NAMALWA (cell line): ENCODE measurements at places on chromosomes 3 and 15.
A peak's percentile ranks its signal among the peaks of the same experiment; 100 is the strongest.

- DNase-seq = no peak
These were observed 25.8 kb upstream of the CNTN3 start for GRCh38 chr3:74640211-74640610.

GRCh38 chr3:122353893-122354401 is 28.9 kb downstream of the CSTA start:
- DNase-seq = no peak

- DNase-seq = no peak
These were observed 876.7 kb downstream of the NAALADL2 start for GRCh38 chr3:175735866-175736265.

DNA sequence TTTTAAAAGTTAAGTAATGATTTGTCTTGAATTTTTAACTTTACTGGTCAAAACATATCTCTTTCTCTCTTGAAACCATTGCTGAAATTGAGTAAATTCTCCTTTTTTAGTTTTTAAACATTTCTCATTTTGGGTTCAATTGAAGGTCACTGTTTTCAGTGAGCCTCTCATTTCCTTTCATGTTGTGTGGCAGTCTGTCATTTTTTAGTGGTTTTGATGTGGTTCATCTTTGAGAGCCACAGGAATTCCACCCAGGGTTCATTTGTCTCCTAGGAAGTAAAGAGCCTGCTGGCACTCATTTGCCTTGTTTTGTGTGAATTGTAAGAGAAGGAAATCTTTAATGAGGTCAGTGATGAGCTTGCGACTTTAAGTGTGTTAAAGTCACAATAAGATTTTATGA is 10.4 kb downstream of the CLDN11 start:
- DNase-seq = no peak

DNA sequence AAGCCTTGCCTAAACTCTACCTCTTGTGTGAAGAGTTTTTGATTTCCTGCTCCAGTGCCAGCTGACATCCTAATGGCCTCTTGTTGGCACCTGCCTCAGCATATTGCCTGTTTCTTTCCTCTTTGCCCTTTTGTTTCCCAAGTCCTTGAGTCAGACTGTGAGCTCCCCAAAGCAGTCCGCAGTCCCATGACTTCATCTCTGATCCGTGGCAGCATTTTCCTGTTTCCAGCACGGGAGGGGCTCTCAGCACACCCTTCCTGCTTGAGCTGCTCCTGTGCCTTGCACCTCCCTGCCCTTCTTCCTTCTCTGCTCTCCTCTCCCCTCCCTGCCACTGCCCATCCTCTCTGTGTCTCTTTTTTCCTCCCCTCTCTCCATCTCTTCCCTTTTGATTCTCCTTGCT is 179.6 kb downstream of the EPHB1 start:
- no peak for DNase-seq

DNA sequence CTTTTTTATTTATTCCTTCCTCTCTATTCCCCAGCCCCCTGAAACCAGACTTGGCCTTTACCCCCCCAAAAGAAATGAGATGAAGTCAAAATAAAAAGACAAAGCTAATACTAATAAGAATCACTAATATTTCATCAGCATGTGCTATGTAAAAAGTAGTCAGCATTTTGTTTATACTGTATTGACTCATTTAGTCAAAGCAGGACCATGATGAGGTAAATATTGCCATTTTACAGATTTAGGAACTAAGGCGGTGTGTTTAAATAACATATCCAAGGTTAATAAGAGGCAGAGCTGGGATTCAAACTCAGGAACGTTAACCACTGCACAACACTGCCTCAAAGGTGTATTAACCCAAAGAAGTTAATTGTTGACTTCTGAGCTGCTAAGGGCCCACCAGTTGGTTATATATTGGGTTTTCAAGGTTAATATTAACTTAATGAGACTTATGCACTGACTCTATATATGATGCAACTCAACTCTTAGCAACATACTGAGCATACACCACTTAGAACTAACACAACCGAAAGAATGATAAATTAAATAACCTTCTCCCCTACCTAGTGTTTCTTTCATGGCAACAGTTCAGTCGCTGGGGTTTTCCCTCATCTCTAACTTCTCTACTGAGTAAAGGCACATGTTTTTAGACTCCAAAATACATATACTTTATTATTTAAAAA is 34.7 kb downstream of the FOXP1 start:
- no peak for DNase-seq

- no peak for DNase-seq
These were observed 430.2 kb downstream of the LPP start for GRCh38 chr3:188584162-188584529.

GRCh38 chr3:129505341-129505740 is 23.1 kb upstream of the RHO start:
- no peak for DNase-seq

DNA sequence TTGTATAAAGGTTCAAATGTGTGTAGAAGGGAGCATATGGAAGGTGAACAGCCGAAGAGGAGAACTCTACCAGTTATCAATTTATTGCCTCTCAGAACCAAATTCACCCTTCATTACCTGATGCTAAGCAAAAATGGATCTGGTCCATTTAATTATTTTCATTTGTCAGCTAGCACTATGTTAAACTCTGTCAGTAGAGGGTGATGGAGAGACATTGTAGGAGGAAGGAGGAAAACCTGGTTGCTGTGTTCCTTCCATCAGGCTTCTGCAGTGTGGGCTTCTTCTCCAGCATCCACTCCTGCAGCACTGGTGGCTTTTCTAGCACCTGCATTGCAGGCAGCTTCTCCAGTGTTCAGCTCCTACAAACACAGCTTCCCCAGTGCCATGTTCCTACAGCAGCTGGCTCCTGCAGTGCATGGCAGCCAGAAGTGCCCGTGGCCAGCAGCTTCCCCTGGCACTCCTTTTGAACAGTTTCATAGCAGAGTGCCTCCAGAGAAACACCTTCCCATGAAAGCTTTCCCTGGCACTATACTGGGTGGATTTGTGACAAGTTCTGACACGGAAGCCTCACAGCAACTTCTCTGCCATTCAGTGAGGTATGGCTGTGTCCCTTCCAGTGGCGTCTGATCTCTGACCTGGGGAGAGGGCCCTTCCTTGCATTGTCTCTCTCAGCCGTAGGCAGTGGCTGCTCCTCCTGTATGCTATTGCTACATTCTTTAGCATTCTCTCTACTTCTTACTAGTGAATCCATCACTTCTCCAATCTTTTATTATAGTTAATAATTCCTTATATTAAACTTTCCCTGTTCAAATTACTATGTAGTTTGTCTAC is 14.6 kb upstream of the IL17RD start:
- peak; percentile 51 for DNase-seq

- DNase-seq = no peak
These were observed 67.5 kb upstream of the LCTL start for GRCh38 chr15:66633041-66633937.

GRCh38 chr3:157475921-157476414 is 27.2 kb downstream of the VEPH1 start:
- DNase-seq = no peak

DNA sequence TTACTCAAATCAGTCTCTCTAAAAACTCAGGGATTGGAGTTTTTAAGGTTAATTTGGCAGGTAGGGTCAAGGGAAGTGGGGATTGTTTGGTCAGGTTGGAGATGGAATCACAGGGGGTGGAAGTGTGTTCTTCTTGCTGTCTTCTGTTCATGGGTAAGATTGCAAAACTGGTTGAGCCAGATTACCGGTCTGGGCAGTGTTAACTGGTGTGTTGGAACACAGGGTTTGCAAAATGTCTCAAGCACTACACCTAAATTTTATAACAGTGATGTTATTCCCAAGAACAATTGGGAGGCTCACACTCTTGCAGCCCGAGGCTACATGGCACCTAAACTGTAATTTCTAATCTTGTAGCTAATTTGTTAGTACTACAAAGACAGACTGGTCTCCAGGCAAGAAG is 425.4 kb downstream of the PLOD2 start:
- DNase-seq = no peak

GRCh38 chr15:94229591-94230369 is 1.6 kb upstream of the MCTP2 start:
- peak; percentile 65 for DNase-seq

DNA sequence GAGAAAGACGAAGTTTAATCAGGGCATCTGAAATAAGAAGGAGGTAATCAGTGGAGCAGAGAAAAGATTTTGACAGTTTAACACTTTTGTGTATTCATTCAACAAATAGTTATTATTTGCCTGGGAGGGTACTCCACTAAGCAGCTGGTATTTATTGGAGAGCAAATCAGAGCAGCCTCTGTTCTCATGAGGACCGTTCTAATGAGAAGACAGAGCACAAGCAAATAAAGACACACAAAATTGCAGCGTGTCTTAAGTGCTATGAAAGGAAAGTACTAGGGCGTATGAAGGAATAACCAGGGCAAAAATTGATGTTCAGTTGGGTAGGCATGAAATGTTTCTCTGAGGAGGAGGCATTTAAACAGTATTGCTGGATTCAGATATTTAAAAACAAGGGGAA is 302.9 kb upstream of the RARB start:
- no peak for DNase-seq

DNA sequence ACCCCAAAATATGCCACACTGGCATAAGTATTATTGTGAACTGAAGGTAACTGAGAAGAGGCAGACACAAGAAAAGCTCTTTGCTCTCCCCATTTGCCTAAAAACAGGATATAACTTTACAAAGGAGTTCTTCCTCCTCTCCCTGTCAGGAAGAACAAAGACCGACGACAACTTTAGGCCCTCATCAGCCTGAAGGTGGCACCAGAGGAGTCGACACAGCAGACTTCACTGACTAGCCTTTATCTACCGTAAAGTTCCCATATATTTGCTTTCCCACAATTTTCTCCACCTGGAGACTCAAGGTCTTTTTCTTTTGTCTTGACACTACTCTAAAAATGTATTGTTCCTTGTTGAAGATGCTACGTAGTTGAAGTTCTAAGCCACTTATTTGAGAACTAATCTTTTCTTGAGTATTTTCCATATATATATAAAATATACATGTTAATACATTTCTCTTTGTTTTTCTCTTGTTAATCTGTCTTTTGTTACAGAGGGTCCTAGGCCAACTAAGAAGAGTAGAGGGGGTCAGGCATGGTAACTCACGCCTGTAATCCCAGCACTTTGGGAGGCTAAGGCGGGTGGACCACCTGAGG is 16.2 kb upstream of the XIRP1 start:
- DNase-seq = peak; percentile 72

DNA sequence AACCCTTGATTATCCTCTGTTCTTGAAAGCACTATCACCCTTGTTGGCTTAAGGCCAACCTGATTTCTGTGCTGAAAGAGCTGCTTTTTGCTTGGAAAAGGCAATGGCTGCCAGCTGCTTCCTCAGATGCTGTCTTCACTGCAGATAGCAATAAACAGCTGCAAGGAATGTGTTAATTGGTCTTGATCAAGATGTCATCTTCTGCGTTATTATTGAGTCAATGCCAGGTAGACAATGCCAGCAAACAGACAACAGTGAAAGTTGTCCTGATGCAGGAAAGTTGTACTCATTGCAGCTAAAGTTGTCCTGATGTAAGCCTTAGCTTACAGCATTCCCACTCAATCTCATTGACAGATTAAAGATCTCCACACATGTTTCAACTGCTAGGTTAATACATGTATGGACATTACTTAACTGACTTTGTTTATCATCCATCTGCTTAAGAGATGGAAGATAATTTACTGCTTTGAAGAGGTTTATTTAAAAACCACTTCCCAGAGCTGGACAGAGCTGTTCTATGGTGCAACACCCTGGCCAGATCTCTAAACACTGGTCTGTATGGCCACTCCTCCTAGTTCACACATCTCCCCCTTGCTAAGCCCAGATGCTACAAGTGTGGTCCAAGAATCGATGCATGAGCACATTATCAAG is 251.0 kb upstream of the MCTP2 start:
- DNase-seq = no peak

DNA sequence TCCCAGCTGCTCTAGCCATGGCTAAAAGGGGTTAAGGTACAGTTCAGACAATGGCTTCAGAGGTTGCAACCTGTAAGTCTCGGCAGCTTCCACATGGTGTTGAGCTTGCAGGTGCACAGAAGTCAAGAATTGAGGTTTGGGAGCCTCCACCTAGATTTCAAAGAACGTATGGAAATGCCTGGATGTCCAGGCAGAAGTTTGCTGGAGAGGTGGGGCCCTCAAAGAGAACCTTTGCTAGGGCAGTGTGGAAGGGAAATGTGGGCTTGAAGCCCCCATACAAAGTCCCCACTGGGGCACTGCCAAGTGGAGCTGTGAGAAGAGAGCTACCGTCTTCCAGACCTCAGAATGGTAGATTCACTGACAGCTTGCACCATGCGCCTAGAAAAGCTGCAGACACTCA is 73.7 kb downstream of the STT3B start:
- DNase-seq = no peak

GRCh38 chr3:13077431-13078162 is 4.4 kb upstream of the IQSEC1 start:
- DNase-seq = peak; percentile 38

- DNase-seq = peak; percentile 10
These were observed 143.4 kb downstream of the FEZF2 start for GRCh38 chr3:62229908-62230307.

DNA sequence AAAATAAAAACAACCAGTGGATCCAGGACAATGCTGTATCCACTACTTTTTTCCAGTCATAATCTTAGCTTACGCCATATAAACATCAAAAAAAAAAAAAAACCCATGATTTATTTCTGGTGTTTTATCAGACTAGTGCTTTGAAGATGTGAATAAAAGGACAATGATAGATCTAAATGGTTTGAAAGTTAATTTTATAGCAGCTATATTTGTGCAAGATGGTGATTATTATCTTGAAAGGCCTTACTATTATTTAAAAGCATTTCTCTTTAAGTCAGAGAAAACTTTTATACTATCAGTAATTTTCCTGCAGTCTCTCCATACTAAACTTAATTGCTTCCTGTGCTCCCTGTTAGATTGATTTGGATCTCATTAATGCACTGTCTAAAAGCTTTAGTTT is 670.3 kb downstream of the TBL1XR1 start:
- DNase-seq = no peak

- no peak for DNase-seq
These were observed 22.3 kb downstream of the PLXNB1 start for GRCh38 chr3:48407542-48408099.

GRCh38 chr3:31079689-31080088 is 185.2 kb upstream of the GADL1 start:
- DNase-seq = no peak

DNA sequence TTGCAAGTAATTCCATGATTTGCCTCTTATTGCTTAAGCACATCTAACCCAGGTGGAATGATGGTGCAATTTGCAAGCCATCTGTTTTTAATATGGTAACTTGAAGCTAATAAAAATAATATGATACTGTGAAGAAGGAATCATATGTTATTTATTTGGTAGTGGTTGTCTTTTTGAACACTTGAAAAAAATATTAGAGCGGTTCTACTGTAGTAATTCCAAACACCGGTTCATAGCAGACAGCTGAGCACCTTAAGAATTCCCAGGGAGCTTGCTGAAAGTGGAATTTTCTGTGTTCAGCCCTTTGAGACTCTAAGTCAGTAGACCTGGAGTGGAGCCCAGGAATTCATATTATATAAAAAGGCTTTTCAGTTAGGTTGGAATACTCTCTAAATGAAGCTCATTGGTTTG is 687.4 kb downstream of the EDEM1 start:
- no peak for DNase-seq

DNA sequence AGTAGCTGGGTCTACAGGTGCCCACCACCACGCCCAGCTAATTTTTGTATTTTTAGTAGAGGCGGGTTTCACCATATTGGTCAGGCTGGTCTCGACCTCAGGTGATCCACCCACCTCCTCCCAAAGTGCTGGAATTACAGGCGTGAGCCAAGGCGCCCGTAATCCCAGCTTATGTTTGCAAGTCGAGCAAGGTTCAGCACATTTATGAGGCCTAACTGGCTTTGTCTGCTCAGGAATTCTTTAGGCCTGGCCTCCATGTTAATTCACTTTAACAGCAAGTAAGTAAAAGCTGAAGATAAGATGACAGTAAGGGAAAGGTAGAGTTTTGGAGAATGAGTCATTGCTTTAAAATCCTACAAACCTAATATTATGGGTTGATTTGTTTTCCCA is 24.6 kb downstream of the SIDT1 start:
- no peak for DNase-seq
